Aorta (tissue), 5 donors: ENCODE measurements at places on chromosomes 6 and 20. TPM values are rescaled to one million over a fixed set of nuclear protein-coding genes. Genes with fewer than 3 reads are reported as not detected.
A peak's percentile ranks its signal among the peaks of the same experiment; 100 is the strongest.

DNA sequence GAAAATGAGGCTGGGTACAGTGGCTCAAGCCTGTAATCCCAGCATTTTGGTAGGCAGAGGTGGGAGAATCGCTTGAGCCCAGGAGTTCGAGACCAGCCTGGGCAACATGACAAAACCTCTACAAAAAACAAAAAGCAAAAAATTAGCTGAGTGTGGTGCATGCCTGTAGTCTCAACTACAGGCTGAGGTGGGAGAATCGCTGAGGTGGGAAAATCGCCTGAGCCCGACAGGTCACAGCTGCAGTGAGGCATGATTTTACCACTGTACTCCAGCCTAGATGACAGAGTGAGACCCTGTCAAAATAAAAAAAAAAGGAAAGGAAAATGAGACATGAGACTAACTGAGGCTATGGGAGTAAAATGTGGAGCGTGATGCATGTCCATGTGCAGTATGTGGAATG is 88.0 kb upstream of the CD83 start:
- H3K4me1 ChIP-seq, result no peaks in the 10 kb centered on the region
- no peak overlapping the region for H3K27ac ChIP-seq
- H3K27me3 ChIP-seq, result no peaks in the 10 kb centered on the region
- H3K4me3 ChIP-seq, result no peak overlapping the region

The ISM1 gene
- 94.9 TPM for total RNA-seq

DNA sequence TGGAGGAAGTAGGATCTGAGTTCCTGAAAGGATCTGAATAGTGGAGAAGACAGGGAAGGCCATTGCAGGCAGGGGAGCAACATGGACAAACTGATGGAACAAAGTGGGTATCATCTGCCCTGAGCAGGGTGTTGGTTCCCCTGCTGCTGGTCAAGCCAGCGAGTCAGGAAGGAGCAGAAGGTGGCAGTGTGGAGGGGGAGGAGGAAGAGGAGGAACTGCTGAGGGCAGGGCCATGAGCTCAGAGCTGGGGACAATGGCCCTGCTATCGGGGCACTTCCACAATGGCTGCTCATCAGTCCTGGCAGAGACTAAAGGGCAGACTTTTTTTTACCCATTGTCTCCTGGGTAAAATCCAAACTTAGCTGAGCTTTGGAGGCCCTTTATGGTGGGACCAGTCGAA is 13.6 kb downstream of the CNBD2 start:
- H3K27me3 ChIP-seq, result no peaks in the 10 kb centered on the region
- DNase-seq, result no peak
- H3K36me3 ChIP-seq, result no peaks in the 10 kb centered on the region
- no peak overlapping the region for H3K4me3 ChIP-seq

- H3K4me1 ChIP-seq, result no peaks in the 10 kb centered on the region
- no peak overlapping the region for H3K27ac ChIP-seq
- H3K4me3 ChIP-seq, result no peak overlapping the region
- no peaks in the 10 kb centered on the region for H3K27me3 ChIP-seq
- H3K36me3 ChIP-seq, result no peaks in the 10 kb centered on the region
These were observed 133.7 kb downstream of the PLCB4 start for GRCh38 chr20:9202420-9203080.

The TUBE1 gene
- total RNA-seq, result 20.1 TPM

DNA sequence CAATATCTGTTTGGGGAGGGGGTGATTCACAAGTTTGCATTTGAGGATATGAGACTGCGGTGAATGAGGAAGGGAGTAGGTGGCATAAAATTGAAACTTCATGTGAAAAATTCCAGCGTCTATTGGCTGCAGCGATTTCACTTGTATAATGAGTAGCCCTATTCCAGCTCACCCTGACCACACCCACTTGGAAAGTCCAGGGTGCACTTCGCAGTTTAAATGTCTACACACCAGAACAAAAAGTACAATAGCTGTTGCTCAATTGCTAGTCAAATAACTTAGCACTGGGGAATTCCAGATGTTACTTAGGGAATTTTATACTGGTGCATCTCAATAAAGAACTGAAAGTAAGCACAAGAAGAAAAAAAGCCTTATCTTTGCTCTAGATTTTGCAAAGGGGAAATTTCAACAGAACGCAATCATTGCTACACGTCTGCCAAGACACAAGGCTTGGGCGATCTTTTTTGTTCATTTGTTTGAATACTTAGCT is 6.3 kb downstream of the TNFAIP3 start:
- no peaks in the 10 kb centered on the region for H3K4me1 ChIP-seq
- peak overlapping the region; percentile 51 for H3K4me3 ChIP-seq
- peaks cover 4% of the 10 kb centered on the region for H3K36me3 ChIP-seq

DNA sequence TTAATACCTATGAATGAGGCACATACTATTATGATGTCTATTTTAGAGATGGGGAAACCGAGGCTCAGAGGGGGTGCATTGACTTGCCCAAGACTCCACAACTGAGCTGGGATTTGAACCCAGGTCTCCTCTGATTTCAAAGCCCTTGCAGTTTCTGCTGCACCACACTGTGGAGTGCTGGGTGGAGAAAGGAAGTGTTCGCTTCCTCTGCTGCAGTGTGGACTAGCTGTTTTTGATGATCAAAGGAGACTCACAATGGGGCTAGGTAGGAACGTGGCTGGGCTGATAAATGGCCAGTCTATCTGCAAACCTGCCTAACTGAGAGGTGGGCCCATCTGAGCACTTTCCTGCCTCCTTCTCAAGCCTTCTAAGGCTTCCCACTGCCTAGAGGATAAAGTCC is 87.2 kb downstream of the CD40 start:
- no peaks in the 10 kb centered on the region for H3K27me3 ChIP-seq
- H3K4me3 ChIP-seq, result no peak overlapping the region
- no peaks in the 10 kb centered on the region for H3K36me3 ChIP-seq

DNA sequence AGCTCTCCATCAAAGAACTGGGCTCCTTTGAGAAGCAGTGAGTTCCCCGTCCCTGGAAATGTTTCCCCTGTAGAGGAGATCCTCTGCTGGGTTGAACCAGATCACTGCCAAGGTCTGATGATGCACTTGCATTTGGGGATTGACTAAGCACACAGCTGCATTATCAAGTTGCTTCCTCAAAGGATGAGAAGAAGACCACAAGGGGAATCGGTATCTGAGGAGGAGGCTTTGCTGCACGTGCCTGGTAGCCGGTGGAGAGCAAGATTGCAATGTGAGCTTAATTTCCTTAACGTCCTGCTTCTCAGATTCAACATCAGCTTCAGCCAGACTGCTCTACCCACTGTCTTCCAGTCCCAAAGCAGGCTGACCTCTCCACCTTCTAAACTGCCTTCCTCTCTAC is 128.8 kb upstream of the STMND1 start:
- H3K4me3 ChIP-seq, result no peak overlapping the region
- no peak overlapping the region for H3K27ac ChIP-seq
- no peak for DNase-seq
- H3K27me3 ChIP-seq, result no peaks in the 10 kb centered on the region

GRCh38 chr6:158709809-158710208 is 60.0 kb downstream of the SYTL3 start:
- no peak overlapping the region for H3K4me3 ChIP-seq
- H3K27ac ChIP-seq, result no peak overlapping the region
- H3K4me1 ChIP-seq, result no peaks in the 10 kb centered on the region
- no peaks in the 10 kb centered on the region for H3K27me3 ChIP-seq
- DNase-seq, result no peak
- H3K36me3 ChIP-seq, result no peaks in the 10 kb centered on the region

The SLC35D3 gene
- total RNA-seq, result not detected

- no peaks in the 10 kb centered on the region for H3K4me1 ChIP-seq
- no peaks in the 10 kb centered on the region for H3K36me3 ChIP-seq
- H3K27ac ChIP-seq, result no peak overlapping the region
- H3K4me3 ChIP-seq, result no peak overlapping the region
These were observed 346.4 kb downstream of the CDC5L start for GRCh38 chr6:44733868-44734267.

DNA sequence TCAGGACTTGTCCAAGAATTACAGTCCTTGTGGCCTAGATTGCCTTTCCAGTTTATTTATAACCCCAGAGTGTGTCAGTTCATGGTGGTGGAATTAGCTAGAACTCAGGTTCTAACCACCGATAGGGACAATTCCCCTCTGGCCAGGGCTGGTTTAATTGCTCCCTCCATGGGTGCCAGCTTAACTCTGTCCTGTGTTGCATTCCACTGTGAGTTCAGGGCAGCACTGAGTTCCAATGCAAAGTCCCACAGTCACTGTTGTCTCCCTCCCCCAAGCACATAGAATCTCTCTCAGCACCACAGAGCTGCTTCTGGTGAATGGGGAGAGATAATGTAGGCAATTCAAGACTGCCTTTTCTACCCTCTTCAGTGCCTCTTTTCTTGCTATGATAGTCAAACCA is 82.5 kb upstream of the TNFRSF21 start:
- H3K4me3 ChIP-seq, result no peak overlapping the region
- H3K4me1 ChIP-seq, result no peaks in the 10 kb centered on the region
- no peak overlapping the region for H3K27ac ChIP-seq
- no peaks in the 10 kb centered on the region for H3K36me3 ChIP-seq

The SLCO4A1 gene
- total RNA-seq, result 14.6 TPM

DNA sequence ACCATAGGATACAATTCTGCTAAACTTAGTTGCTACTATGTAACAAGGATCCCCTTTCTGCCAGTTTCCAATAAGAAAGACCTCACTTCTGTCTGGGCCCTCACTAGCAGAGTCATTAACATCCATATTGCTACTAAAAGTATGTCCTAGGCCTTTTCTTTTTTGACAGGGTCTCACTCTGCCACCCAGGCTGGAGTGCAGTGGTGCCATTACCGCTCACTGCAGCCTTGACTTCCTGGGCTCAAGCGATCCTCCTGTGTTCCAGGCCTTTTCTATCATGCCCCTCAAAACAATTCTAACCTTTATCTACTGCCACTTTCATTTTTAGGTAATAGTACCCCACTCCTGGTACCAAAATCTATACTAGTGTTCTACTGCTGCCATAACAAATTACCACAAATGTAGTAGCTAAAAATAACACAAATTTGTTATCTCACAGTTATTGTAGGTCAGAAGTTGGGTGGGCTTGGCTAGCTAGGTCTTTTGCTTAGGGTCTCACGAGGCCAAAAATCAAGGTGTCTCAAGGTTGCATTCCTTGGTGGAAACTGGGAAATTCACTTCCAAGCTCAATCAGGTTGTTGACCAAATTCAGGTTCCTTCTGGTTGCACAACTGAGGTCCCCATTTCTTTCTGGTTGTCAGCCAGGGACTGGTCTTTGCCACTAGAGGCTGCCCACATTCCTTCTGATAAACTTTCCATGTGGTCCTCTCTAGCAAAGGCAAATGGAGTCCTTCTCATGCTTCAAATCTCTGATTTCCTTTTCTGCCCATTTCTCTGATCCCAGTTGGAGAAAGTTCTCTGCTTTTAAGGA is 3.0 kb downstream of the CSNK2A1 start:
- H3K4me3 ChIP-seq, result no peak overlapping the region
- no peaks in the 10 kb centered on the region for H3K27me3 ChIP-seq
- DNase-seq, result no peak
- no peak overlapping the region for H3K27ac ChIP-seq
- H3K4me1 ChIP-seq, result peaks cover 8% of the 10 kb centered on the region

The ESR1 gene
- 12.3 TPM for total RNA-seq

DNA sequence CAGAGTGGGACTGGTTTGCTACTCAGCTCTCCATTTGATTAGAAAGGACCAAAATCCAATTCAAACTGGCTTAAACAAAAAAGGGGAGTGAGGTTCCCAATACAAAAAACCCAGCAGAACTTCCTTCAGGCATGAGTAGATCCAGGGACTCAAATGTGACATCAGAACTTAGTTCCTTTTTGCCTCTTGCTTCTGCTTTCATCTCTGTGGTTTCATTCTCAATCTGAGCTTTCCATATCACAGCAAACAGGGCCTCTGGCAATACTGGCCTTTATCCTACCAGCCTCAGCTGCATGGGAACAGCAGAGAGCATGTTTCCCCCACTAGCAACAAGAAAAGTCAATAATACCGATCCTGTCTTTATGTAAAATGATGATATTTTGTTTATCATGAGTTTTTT is 28.6 kb upstream of the PRELID3B start:
- H3K27me3 ChIP-seq, result no peaks in the 10 kb centered on the region
- H3K4me3 ChIP-seq, result no peak overlapping the region
- H3K27ac ChIP-seq, result no peak overlapping the region
- DNase-seq, result no peak
- no peaks in the 10 kb centered on the region for H3K4me1 ChIP-seq

The PRPF6 gene
- 59.1 TPM for total RNA-seq

- H3K4me1 ChIP-seq, result no peaks in the 10 kb centered on the region
- H3K27ac ChIP-seq, result no peak overlapping the region
- H3K4me3 ChIP-seq, result no peak overlapping the region
- no peaks in the 10 kb centered on the region for H3K36me3 ChIP-seq
- no peaks in the 10 kb centered on the region for H3K27me3 ChIP-seq
- DNase-seq, result no peak
These were observed 158.3 kb upstream of the RUNX2 start for GRCh38 chr6:45169815-45170214.

DNA sequence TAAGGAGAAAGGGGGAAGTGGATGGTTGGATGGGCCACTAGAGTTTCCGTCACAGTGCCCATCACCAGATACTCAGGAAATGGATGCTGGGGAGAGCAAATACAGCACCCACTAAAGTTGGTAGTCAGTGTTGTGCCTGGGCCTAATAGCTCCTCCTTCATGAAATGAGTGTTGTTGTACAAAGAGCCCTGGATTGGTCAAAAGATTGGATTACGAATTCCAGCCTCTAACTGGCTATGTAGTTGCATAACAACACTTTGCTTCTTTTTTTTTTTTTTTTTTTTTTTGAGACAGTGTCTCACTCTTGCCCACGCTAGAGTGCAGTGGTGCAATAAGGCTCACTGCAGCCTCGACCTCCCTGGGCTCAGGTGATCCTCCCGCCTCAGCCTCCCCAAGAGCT is 27.4 kb downstream of the KCNG1 start:
- no peak overlapping the region for H3K4me3 ChIP-seq
- H3K36me3 ChIP-seq, result no peaks in the 10 kb centered on the region
- no peak overlapping the region for H3K27ac ChIP-seq
- no peak for DNase-seq
- H3K4me1 ChIP-seq, result no peaks in the 10 kb centered on the region
- H3K27me3 ChIP-seq, result no peaks in the 10 kb centered on the region

DNA sequence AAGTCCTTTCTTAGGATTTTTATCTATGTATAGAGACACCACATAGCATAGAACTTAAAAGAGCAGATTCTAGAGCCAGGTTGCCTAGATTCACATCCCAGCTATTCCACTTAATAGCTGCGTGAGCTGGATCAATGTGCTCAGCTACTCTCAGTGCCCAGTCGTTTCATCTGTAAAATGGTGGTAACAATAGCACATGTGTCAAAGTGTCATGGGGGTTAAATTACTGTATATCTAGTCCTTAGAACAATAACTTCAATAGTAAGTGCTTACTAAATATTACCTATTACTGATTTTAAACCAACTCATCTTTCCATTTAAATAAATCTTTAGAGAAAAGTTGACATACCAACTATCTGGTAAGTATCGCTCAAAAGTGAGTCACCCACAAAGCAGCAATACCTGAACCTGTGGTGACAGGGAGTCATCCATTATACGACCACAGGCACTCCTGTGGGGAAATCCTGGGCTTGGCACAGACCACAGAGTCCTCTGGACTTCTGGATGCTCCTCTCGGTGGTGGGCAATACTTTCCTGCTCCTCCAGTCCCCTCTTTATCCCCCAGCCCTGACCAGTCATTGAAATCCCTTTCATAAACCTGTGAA is 154.8 kb downstream of the PDSS2 start:
- no peak overlapping the region for H3K27ac ChIP-seq
- no peaks in the 10 kb centered on the region for H3K4me1 ChIP-seq
- DNase-seq, result no peak
- H3K4me3 ChIP-seq, result no peak overlapping the region

The MICB gene
- total RNA-seq, result 6.2 TPM

- no peak for DNase-seq
- H3K27ac ChIP-seq, result no peak overlapping the region
- no peaks in the 10 kb centered on the region for H3K36me3 ChIP-seq
- H3K4me1 ChIP-seq, result no peaks in the 10 kb centered on the region
These were observed 71.9 kb downstream of the EYA4 start for GRCh38 chr6:133313068-133313467.
